ENCODE measurements at places on chromosomes 2 and 18.
A peak's percentile ranks its signal among the peaks of the same experiment; 100 is the strongest.

- peak; percentile 64 for DNase-seq
Measured at GRCh38 chr2:118881490-118882129, 34.2 kb upstream of the EN1 start.

DNA sequence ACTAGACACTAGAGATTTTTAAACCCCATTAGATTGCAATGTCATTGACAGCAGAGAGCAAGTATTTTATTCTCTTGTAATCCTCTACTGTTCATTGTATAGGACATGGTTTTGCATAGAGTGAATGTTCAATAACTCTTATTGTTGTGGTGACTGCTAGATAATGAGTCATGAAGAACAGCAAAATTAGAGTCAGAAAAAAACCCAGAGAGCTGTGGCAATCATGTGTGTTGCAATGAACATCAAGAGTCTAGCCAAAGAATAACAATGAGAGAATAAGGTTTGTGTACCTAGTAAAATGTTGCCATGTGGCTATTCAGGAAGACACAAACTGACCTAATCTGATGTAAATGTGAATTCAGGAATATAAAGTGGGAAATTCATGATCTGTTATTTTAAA is 684.0 kb downstream of the DSC3 start:
- no peak for DNase-seq

GRCh38 chr18:12006488-12006840 is 25.2 kb downstream of the IMPA2 start:
- DNase-seq, result no peak

DNA sequence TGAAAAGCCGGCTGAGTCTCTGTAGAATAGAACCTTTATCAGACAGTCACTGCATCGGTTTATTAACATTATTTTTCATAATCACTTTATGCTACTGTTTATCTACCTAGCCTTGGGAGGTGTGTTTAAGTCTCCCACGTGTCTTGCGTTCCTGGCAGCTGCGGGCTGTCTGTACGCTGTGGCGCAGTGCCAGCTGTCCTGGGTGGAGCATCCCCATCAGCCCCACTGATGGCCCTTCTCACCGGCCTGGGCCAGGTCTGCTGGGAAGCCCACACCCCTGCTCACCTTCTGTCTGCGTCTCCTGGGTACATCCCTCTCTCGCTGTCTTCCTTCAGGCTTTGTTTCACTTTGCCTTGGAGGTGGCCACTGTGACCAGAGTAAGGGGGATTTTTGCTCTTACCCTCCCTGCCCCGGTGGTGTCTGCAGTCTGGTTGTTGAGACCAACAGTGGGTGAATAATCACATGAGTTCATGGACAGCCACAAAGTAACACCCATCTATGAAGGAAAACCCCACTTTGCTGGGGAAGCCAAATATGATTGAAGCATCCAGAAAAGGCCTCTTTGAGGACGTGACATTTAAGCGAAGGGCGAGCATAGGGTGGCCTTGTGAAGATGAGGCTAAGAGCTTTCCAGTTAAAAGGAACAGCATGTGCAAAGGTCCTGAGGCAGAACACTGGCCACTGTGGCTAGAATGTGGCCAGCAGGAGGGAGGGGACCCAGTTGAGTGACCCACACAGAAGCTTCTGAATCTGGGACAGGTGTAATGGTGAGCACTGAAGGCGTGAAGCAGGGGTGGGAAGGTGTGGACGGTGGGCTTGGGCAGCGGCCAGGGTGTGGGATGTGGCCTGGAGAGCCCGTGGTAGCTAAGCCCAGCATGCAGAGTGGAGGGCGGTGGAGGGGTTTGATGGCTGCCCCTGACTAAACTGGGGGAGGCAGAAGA is 41.7 kb downstream of the RAMP1 start:
- DNase-seq, result no peak

DNA sequence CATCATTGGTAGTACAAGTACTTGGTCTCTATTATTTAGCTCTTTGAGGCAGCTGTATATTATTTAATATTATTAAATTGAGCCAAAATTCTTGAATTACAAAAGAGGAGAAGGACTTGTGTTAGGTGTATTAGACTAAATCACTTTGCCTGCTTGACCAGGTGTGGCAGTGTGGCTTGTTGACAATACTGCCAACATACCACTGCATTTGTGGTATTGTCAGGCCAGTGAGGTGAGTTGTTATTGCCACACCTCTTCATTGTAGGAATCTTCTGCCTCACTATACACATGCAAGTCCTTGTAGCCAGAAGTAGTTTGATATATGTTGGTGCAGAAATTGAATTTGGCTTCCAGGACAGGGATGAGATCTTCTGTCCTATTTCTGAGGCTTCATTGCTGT is 40.5 kb downstream of the CYP20A1 start:
- no peak for DNase-seq

DNA sequence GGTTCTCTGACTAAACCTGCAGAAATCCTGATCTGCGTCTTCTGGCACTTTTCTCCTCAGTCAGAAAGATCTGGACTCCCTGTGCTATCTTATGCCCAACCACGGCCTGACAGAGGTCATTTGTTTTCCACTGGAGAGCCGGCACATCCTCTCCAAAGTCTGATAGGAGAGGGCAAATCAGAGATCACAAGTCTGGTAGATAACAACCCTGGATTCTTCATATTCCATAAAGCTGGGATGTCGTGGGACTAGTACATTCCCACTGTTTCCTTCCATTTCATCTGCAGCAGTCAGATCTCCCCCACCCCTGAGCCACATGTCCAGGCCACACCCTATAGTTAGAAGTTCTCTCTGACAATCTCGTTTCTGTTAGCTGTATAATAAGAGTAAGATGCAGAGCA is 157.0 kb downstream of the MGAT5 start:
- no peak for DNase-seq

DNA sequence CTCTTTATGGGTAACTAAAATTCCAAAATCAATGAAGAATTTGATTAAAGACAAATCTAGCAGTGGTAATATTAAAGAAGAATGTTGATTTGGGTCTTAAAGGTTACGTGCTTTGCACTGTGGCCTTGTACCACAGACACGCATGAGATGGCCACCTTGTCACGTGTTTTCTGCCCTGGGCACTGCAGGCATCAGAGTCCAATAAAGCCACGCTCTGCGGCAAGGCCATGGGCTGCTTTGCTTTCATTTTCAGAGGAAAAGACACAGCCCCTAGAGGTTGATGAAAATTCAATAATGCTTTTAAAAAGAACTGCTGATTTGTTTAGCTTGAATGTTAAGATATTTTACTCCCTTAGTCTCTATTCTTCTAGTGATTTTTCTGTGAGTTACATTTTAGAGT is 30.4 kb downstream of the AOX1 start:
- no peak for DNase-seq

- DNase-seq, result no peak
Measured at GRCh38 chr18:579238-579637, 942 bp upstream of the CETN1 start.

GRCh38 chr2:189096769-189097447 is 82.7 kb downstream of the COL5A2 start:
- DNase-seq, result no peak

All from GM13976 (cell line).